ENCODE measurements at places on chromosomes 12 and 14.

- DNase-seq, result no peak
Observed at GRCh38 chr12:24054416-24054815, 104.9 kb upstream of the SOX5 start.

- DNase-seq, result no peak
Observed at GRCh38 chr14:51458563-51458955, 193.2 kb upstream of the FRMD6 start.

DNA sequence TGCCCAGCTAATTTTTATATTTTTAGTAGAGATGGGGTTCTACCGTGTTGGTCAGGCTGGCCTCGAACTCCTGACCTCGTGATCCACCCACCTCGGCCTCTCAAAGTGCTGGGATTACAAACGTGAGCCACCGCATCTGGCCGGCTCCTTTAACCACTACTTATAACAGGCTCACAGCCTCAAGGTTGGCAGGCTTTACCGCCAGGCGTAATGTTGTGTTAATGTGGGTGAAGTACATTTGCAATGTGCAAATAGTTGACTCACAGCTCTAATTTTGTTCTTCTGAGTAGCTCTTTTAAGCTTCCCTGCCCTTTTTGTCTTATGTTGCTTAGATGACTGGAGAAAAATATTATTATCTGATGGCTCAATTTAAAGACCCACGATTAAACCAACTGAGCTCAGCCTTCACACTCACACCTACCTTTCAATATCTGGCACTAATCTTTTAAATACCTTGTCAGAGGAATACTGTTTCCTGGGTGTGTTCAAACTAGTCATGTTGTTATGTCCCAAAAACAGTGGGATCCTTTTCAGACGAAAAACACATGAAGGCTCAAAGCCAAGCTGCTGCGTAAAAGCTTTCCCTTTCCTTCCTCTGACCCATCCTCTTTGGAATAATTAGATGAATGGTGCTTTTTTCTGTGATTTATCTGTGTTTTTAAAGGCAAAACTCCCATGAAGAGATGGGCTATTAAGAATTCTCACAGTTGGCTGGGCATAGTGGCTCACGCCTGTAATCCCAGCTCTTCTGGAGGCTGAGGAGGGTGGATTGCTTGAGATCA, 57.2 kb upstream of the USP44 start:
- DNase-seq, result peak; percentile 71

- DNase-seq, result no peak
Observed at GRCh38 chr14:58245562-58245961, 919 bp downstream of the PSMA3 start.

DNA sequence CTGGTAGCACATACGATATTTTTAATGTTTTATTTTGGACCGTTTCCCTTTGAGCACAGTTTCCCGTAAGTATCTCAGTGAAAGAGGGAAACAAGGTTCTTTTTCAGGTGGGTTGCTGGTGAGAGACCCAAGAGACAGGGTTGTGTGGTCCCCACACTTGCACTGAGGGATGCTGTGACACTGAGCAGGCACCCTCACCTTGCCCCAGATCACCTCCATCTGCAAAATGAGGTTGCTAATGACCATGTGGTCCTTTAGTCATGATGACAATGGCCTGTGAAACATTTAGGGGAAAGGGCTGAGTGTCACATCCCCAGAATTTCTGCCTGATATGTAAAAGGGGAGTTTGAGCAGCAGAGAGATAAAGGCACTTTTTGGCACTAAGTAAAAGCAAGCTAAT, 4.3 kb downstream of the CCND2 start:
- DNase-seq, result no peak

Measured in cardiac fibroblast (primary cell).